Activated CD4-positive, alpha-beta T cell treated with anti-CD3 and anti-CD28 coated beads, Interleukin-2, amount 10 ng/mL, durations not matched to agents 24 days and 14 days (primary cell): ENCODE measurements at places on chromosomes 7 and 10. TPM values are rescaled to one million over a fixed set of nuclear protein-coding genes. Genes with fewer than 3 reads are reported as not detected.
A peak's percentile ranks its signal among the peaks of the same experiment; 100 is the strongest.

The PAX4 gene
- not detected in 2 replicates for total RNA-seq

The CCDC3 gene
- total RNA-seq: 0.07 and 0.09 TPM in 2 replicates

The EIF3A gene
- total RNA-seq: 179 and 183 TPM in 2 replicates

The JAZF1 gene
- 4.2 and 4.4 TPM in 2 replicates for total RNA-seq

The ZPBP gene
- not detected in 2 replicates for total RNA-seq

DNA sequence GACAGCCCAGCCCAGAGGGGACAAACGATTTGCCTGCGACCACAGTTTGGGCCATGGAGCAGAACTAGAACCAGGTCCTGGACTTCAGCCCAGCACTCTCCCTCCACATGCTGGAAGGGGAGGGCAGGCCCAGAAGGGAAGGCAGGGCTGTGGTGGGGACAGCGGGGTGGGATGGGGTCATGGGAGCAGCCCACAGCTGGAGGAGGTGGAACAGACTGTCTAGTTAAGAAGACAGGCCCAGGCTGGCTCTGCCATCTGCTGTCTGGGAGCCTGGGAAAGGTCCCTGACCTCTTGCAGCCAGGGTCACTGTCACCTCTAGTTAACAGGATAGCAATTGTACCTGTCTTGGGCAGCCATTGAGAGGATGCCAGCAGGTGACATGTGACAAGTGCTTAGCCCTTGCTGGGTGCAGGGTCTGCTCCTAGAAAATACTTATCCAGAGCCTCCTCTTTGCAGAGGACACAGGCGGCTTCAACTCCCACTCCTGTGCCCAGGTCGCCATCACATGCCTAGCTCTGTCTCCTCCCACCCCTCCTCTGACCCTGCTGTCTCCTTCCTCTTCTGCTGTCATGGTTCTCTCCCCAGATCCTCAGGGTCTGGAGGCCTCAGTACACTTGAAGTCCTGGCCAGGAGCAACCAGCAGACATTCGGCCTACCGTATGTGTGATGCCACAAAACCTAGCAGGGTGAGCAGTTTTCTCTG, 37.0 kb upstream of the CHST15 start:
- no peak for DNase-seq

- no peak for DNase-seq
Measured at GRCh38 chr7:8068892-8069686, 100.5 kb downstream of the GLCCI1 start.

DNA sequence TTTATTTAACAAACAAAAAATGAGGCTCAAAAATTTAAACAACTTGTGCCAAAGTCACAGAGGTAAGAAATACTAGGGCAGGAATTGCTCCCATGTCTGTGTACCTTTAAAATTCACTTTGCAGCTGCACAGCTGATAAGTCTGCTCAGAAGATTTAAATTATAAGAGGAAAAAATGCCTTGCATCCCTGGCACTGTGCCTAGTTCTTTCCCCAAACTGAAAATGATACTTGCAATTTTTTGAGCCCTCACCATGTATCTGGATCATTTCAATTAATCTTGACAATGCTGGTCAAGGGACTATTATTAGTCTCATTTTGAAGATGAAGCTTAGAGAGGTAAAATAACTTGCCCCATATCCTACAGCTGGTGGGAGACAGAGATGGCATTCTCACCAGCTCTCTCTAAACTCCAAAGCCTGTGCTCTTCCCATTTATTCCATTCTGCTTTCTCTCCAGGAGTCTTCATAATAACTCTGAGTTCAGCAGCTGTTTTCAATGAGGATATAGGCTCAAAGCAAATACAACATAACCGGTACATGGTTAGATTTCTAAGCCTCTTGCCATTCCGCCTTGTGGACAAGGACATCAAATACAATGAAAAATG, 350.5 kb upstream of the LRRTM3 start:
- no peak for DNase-seq

DNA sequence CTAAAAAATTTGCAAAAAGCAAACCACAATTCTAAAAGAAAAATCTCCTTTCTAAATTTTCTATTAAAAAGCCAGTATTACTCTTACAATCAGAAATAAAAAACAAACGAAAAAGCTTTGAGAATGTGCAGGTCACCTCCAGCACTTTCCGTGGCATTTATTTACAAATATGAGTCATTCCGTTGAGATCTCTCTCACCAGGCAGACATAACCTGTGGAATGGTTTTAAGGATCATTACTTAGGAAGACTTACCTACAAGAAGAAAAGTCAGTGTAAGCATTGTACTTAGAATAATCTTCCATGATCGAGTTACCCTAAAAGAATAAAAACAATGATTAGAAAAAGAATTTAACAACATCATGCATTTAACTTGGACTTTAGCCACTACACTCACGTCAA, 3.3 kb downstream of the SUN3 start:
- DNase-seq: no peak

GRCh38 chr7:31933481-31933880, 136.7 kb downstream of the PDE1C start:
- DNase-seq: no peak

DNA sequence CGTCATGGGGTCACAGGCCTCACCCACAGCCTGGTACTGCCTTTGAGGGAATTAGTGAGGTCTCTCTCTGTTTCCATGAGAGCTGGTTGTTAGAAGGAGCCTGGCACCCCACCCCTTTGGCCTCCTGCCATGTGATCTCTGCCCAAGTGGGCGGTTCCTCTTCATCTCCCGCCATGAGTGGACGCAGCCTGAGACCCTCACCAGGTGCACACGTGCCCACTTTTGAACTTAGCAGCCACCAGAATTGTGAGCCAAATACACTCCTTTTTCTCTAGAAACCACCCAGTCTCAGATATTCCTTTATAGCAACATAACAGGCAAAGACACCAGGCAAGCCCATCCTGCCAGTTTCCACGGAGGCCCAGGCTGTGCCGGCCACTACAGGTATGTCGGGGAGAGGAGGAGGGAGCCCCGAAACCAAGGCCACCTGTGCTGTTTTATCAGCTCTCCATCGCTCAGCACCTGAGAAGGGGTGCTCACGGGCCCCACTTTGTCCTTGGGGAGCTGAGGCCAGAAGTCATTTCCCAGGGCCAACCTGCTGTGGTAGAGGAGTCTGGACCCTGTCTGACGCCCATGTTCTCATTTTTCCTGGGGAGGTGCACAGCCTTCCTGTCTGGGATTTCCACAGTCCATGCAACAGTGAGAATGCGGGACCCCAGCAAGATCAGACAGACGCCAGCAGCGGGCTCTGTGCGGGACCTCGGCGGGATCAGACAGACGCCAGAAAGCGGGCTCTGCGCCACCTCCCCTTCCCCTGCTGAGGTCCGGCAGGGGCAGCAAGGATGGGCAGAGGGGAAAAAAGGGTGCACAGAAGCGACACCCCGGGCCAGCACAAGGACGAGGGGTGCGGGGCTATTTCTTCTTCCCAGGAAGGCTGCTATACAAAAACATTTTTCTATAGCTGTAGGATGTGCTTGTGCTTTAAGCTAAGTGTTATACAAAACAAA, 220.5 kb downstream of the ELFN1 start:
- DNase-seq: no peak

DNA sequence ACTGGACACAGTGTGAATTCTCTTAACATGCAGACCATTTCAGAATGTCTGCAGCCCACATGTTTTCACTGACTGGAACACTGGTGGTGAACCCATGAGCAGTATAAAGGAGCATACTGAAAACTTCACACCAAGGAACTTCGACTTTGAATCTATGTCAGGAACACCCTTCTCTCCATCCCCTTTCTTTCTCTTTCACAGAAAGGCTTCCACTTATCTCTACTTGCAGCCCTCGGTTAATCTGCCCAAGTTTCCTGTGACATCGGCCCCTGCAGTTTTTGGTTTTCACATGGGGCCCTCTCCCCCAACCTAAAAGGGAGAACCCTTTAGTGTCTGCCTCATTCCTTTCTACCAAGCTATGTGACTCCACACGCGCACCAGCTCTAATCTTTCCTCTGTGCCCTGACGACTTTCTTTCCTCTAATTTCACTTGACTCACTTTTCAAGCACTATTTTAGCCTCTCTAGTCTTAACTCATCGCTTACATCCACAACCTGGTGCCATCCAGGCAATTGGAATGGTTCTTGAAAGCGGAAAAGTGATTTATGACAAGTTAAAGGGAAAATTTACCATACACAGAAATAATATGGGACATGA, 70.1 kb downstream of the RELN start:
- DNase-seq: no peak

DNA sequence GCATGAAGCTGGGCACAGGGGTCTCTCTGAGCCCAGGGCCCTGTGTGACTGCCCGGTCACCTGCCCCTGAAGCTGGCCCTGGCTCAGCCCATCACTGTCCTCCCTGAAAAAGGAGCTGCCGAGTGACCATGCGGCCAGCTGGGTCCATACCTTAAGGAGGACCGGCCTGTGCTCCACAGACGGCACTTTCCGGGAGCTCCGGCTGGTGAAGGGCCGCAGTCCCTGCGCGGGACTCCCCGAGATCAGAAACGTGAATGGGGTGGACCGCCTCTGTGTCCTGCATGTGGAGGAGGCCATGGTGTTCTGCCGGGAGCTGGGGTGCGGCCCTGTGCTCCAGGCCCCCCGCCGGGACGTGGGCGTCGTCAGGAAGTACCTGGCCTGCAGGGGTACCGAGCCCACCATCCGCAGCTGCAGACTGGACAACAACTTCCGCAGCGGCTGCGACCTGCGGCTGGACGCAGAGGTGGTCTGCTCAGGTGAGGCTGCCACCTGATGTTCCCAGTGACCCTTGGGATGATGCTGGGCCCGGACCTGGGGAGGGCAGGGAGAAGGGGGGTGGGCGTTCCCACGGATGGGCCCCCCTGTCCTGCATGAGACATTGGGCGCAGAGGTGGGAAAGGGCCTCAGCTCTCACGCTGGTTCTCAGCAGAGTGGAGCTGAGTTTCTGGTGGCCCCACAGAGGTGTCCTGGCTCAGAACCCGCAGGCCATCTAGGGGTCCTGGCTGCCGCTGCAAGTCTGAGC, 3.5 kb downstream of the SCART1 start:
- peak; percentile 47 for DNase-seq

- no peak for DNase-seq
Measured at GRCh38 chr7:72435366-72435765, 23.2 kb upstream of the CALN1 start.

- no peak for DNase-seq
Measured at GRCh38 chr7:158388072-158388471, 199.6 kb downstream of the PTPRN2 start.

DNA sequence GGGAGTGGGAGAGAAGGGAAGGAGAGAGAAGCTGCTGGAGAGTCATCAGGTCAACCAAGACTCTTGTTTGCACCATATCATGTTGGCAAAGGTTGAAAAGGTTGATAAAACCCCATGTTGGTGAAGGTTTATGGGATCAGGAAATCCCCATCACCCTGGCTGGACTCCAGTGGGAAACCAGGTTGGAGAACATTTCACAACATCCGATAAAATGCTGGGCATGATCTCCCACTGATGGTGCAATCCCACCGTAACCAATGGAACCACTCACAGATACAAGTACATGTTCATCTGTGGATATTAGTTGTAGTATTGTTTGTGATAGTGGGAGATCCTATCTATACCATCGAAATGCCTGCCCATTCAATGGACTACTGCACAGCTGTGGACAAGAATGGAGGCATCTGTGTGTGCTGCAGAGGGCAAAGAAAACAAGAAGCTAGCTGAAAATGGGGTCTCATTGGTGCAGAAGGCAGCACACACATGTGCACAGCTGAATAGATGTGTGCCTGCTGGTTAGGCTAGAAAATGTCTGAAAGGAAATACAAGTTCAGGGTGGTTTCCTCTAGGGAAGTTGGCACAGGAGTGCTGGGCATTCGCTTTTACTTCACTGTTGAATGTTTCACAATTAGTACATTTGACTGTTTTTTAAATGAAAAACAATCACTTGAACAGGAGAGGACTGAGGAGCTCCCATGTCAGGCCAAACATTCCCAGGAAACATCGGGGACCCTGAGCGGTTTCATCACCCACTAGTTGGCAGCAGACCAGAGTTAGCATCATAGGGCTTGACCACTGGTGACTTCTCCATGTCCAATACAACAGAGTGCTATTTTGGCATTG, 80.4 kb upstream of the MGMT start:
- DNase-seq: no peak

- DNase-seq: no peak
Measured at GRCh38 chr10:102555781-102556328, 52.1 kb downstream of the SUFU start.

DNA sequence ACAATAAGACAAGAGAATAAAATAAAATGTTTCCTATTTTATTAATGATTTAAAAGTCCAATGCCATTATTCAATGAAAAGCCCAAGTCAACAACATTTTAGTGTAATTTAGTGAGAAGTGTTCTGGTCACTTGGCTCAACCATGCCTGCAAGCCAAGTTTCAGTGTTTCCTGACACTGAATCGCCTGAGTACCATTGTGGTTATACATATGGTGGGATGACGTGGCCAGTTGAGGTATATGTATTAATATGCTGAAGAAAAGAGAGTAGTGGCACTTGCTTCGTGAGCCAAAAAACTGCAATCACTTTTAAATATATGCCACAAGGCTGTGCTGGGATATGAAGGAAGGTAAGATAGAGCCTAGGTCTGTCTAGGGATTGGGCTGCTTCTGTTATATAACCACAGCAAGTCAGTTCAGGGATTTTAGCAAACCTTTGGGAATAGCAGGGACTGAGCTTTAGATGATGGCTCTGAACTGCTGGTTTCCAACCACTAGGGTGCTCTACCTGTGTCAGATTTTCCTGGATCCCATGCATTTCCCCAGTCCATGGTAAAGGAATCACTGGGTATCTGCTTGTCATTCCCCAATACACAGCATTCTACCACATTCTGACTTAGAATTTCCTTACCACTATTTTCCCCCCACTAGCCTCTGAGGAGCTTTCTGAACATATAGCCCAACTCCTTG, 214.0 kb upstream of the PRPS1L1 start:
- no peak for DNase-seq

GRCh38 chr10:133258066-133258817, 18.4 kb downstream of the ADAM8 start:
- DNase-seq: peak; percentile 80

DNA sequence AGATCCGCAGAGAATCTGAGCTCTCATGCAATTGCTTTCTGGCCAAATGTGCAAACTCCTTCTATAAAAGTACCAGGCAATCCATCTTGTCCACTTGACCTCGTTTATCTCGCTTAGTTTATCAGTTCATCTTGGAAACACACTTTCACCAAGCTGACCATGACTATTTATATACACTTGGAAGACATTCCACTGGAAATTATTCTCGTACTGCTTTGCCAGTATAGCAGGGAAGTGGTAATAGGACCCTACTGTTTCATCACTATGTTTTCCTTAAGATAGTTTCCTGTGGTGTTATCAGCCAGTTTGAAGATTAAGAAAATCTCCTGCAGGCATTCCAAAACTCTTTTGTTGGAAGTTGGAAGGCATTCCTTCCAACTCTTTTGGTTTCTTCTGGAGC, 115.3 kb upstream of the FAM171A1 start:
- DNase-seq: no peak

- DNase-seq: no peak
Measured at GRCh38 chr7:151346470-151346769, 4.8 kb downstream of the NUB1 start.

GRCh38 chr10:116324227-116324950, at the start of gene CCDC172:
CCDC172 (plus strand) TSS chr10:116324448; CDS start chr10:116325012, 564 bp downstream.
- DNase-seq: no peak

GRCh38 chr7:110609336-110609735, 481.6 kb upstream of the LRRN3 start:
- no peak for DNase-seq
